ENCODE measurements at places on chromosomes 11 and 22. TPM values are rescaled to one million over a fixed set of nuclear protein-coding genes. Genes with fewer than 3 reads are reported as not detected.

DNA sequence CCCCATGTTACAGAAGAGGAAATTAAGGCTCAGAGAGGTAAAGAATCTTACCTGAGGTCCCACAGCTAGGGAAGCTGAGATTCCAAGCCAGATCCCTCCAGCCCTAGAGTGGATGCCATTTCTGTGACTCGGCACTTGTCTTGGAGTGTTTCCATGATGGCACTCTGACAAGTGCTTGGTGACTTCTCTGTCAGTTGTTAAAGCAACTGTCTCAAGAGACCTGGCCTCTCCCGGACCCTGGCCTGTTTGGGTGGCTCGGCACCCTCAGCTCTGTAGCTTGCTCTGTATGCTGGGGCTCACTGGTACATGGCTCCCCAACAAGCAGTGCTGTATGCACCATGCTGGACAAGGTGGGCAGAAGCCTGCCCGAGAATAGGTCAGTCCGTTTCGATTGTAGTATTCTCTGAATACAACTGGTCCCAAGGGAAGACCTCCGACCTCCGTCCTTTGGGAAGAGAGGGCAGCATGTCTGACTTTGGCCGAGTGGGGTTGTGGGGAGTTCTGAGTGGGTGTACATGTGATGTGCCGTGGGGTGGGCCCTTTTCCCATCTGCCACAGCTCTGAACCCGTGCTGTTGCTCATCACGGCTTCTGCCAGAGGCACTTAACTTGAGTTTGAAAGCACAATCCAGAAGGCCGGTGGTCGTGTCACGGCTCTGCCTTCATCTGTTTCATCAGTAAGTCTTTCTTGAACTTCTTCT is 12.4 kb downstream of the ACO2 start:
- ATAC-seq: no peak

GRCh38 chr11:73176145-73176873 is 34.2 kb upstream of the FCHSD2 start:
- ATAC-seq: peak; percentile 79

- no peak for ATAC-seq
Measured at GRCh38 chr22:27474112-27474571, 327.4 kb downstream of the MN1 start.

GRCh38 chr22:43042101-43042780 is 27.3 kb upstream of the PACSIN2 start:
- ATAC-seq: no peak

GRCh38 chr11:113991170-113991569 is 16.3 kb downstream of the HTR3A start:
- ATAC-seq: no peak

DNA sequence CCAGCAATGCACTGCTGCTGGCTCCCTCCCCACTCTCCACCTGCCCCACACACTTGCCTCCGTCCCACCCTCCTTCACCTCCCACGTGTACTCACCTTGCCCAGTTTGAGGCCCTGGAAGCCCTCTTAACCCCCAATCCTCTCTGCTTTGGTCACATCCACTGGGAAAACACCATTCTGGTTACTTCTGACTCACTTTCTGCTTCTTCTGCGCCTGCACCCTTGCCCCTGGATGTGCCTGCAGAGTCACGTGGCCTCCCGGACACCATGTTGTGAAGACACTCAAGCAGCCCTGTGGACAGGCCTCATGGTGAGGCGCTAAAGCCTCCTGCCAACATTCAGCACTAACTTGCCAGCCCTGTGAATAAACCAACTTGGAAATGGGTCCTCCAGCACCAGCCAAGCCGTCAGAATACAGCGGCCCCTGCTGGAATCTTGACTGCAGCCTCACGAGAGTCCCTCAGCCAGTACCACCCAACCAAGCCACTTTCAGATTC is 2.6 kb upstream of the NAALADL1 start:
- no peak for ATAC-seq

- peak; percentile 85 for ATAC-seq
Measured at GRCh38 chr11:68412593-68413475, 47.7 kb upstream of the PPP6R3 start.

DNA sequence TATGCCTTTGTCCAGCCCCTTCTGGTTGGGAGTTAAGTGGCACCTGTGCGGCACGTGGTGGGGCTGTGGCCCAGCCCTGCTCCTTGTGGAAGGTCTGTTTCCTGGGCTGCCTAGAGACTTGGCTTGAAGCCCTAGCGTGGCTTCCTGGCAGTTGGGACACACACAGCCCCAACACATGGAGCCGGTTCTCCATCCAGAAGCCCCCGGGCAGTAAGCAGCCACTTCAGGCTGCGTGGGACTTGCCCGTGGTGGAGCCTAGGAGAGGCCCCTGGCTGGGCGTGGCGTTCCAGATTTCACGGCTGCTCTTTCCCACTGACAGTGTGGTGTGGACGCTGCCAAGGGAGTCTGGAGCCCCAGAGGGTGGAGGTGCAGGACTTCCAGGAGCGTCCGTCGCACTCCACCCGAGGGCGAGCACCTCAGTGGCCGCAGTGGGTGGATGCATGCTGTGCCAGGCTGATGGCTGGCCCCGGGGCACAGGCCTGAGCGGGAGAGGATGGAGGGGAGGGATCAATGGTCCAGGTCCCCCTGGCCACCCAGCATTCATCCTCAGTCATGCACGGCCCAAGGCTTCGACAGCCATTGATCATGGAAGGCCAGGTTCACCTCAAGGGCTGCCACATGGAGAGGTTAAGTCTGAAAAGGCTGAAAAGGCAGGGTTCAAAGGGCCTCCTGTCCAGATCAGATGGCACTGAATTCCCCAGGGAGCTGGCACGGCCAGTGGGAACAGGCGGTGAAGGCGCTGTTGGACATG is 9.3 kb downstream of the CCND1 start:
- peak; percentile 13 for ATAC-seq

HOATZ gene
- total RNA-seq: 0.19 TPM

GSTT2 gene
- not detected for total RNA-seq

SLC22A9 gene
- not detected for total RNA-seq

SHANK3 gene
- total RNA-seq: 7.2 TPM

IL10RA gene
- 0.43 TPM for total RNA-seq

BID gene
- total RNA-seq: 9.5 TPM

OR8G1 gene
- 0.24 TPM for total RNA-seq

SNX32 gene
- 3.0 TPM for total RNA-seq

NRIP3 gene
- total RNA-seq: 8.5 TPM

PKDREJ gene
- total RNA-seq: 0.50 TPM

All from motor neuron (in vitro differentiated cells).